Stimulated activated CD8-positive, alpha-beta memory T cell treated with anti-CD3 and anti-CD28 coated beads, Interleukin-7, amount 100 ng/mL, for 1 hour (primary cell): ENCODE measurements at places on chromosomes 13 and 19.

GRCh38 chr19:52542984-52543664, 15.7 kb downstream of the ZNF808 start:
- no peak for DNase-seq

DNA sequence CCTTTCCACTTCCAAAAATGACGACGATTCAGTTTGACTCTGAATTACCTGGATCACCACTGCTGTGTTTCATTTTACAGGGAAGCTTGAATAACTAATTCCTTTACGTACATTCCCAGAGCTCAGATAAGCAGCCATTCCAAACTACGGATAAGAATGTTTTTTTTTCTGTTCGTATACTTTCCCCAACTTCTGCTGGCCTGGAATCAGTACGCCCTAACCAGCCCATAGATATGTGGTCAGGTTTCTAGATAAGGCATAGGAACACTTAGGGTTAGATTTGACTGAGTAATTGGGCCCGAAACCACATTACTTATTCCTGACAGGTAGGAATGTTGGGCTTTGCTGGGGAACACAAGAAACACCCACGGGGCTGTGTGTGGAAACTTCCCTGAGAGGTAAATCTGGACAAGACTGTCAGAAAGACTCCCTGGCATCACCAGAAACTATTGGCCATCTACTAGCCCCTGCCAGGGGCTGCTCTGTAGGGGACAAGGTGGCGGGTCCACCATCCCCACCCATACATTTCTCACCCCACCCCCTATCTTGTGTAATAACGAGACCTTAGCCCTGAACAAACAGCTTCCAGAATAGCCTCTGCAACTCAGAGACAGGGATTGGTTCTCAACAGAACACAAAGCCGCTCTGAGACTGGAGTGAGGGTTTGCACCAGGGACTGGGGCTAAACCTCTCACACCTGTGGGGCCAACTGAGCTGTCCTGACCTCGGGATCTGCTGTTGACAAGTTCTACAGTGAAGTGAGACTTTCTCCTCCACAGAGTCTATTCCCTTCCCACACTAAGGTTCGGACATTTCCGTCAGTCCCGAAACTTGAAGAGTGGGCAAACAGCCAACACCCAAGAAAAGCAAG, 15.6 kb downstream of the RHPN2 start:
- DNase-seq, result no peak

DNA sequence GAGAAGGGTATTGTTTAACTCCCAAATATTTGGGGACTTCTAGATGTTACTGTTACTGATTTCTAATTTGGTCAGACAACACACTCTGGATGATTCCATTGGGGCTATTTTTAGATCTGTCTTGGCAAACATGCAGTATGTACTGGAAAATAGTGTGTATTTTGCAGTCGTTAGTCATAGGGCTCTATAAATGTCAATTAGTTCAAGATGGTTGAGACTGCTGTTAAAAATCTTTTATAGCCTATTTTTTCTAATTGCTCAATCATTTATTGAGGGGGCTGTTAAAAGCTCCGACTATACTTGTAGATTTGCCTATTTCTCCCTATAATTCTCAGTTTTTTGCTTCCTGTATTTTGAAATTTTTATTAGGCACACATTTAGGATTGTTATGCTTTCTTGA, 31.4 kb downstream of the PPP5C start:
- no peak for DNase-seq

GRCh38 chr19:3115916-3116602, 19.8 kb upstream of the GNA15 start:
- DNase-seq, result no peak
